T-helper 2 cell treated with Interferon-gamma antibody and Interleukin-4, amounts not matched to agents 5 μg/mL and 100 μg/mL, for 36 hours (primary cell): ENCODE measurements at places on chromosomes 1 and 21.

GRCh38 chr1:36389999-36390398 is 4.3 kb upstream of the STK40 start:
- DNase-seq, result no peak

GRCh38 chr1:29388170-29388569 is 151.8 kb downstream of the PTPRU start:
- DNase-seq, result no peak

GRCh38 chr21:16488042-16488441 is 758.3 kb downstream of the USP25 start:
- no peak for DNase-seq

GRCh38 chr1:160101037-160101716 is 2.8 kb upstream of the IGSF8 start:
- peak; percentile 47 for DNase-seq

- DNase-seq, result no peak
Measured at GRCh38 chr1:234721476-234722269, 111.7 kb upstream of the IRF2BP2 start.

DNA sequence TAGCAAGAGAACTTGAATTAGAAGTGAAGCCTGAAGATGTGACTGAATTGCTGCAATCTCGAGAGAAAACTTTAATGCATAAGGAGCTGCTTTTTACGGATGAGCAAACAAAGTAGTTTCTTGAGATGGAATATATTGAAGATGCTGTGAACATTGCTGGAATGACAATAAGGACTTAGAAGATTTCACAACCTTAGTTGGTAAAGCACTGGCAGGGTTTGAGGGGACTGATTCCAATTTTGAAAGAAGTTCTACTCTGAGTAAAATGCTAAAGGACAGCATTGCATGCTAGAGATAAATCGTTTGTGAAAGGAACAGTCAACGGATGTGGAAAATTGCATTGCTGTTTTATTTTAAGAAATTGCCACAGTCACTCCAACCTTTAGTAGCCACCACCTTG is 69.5 kb downstream of the GDAP2 start:
- no peak for DNase-seq

- DNase-seq, result no peak
Measured at GRCh38 chr1:161000736-161001480, 20.0 kb downstream of the F11R start.

DNA sequence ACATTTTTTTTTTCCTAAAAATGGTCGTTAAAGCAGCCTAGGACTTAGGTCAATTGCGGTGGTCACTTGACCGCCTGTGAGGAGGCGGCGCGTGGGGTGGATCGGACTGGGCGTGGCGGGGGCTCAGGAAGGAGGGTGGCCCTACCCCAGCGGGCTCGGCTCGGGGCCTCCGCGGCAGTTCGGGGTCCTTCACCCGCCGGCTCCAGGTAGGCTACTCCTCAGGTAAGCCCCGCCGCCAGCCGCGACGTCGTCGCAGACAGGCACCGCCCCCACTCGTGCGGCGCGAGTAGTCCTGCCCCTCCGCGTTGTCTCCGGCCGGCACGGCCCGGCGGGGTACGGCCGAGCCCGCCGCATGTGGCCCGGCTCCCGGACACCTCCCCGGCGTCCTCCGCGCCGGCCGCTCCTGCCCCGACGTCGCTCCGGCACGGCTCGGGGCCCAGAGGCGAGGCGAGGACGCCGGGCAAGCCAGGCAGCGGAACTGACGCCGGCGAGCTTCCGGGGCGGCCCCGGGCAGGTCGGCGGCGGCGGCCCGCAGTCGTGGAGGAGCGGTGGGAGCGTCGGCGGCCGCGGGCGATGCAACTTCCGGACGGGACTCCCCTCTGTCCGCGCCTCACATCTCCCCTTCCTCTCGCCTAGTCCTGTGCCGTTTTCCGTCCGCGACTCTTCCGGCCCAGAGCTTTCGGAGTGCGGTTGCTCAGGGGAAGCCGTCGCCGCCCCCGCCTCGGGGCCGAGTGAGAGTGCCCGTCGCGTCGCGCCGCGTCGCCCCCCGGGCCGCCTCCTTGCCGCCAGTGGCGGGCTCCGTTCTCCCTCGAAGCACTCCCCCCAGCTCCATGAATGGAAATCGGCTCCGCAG is at the start of gene AGO3:
Gene AGO3 (plus strand): TSS at position 513 of the 853 bp plus-strand sequence. CDS start 322 bp downstream, at position 835.
- peak; percentile 93 for DNase-seq

GRCh38 chr1:201710632-201711597 is 118.0 kb upstream of the IPO9 start:
- no peak for DNase-seq

GRCh38 chr1:35524106-35524505 is 33.1 kb downstream of the KIAA0319L start:
- no peak for DNase-seq

DNA sequence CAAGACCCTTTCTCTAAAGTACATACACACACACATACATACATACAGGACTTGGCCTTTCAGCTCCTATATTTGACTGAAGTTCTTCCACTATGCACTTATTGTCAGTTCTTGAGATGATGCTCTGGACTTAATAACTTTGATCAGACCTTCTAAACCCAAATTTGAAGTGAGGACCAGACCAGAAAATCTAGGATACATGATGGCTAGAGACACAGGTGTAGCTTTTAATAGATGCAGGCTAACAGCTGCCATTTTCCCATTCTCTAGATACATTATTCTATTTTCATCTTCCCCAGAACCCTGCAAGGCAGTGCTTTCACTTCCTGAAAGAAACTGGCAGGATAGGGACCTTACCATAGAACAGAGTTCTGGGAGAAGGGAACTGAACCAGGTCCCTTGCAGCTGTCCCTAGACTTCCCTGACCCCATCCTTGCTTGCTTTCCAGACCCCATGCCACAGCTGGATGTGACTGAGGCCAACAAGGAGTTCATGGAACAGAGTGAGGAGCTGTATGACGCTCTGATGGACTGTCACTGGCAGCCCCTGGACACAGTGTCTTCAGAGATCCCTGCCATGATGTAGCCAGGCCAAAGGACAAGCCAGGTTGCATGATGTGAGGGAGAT is 14.9 kb upstream of the RAB42 start:
- no peak for DNase-seq

- no peak for DNase-seq
Measured at GRCh38 chr1:183370399-183371058, 47.7 kb downstream of the NMNAT2 start.

GRCh38 chr1:177119311-177119710 is 45.2 kb downstream of the ASTN1 start:
- no peak for DNase-seq

- no peak for DNase-seq
Measured at GRCh38 chr1:14247666-14248065, 350.8 kb upstream of the KAZN start.

DNA sequence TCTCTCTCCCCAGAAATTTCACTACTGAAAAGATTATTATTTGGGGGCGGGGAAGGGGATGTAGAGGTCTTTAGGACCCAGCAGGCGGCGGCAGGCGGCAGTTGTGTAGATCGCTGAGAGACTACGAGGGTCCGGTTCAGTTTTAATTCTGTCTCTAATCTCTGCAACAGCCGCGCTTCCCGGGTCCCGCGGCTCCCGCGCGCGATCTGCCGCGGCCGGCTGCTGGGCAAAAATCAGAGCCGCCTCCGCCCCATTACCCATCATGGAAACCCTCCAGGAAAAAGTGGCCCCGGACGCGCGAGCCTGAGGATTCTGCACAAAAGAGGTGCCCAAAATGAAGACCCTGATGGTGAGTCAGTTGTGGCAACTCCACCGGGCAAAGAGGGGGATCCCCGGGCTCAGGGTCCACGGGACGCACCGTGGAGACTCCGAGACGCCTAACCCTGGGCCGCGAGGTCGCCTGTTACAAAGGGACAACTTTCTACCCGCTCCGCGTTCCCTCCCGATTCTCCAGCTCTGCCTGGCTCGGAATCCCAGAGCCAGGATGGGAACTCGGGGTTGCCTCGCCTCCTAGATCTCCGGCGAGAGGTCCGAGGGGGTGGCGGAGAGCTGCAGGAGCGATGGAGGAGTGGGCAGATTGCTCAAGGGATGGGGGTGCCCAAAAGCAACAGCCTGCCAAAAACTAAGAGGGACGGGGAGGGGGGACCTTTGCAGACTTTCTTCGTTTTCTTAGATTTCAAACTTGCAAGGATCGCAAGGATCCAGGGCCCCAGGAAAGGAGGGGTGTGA is at the start of gene ST6GALNAC5:
Gene ST6GALNAC5 (plus strand): TSS at position 139 of the 789 bp plus-strand sequence.
- DNase-seq, result no peak

GRCh38 chr1:208187499-208188041 is 56.6 kb downstream of the PLXNA2 start:
- no peak for DNase-seq

- DNase-seq, result no peak
Measured at GRCh38 chr1:89022167-89022959, at the start of gene GBP3. Gene GBP3, minus strand, starts transcription at chr1:89022866. Its CDS starts 2,145 bp downstream, at chr1:89020721.

GRCh38 chr1:236868625-236869467 is 73.8 kb downstream of the MTR start:
- peak; percentile 18 for DNase-seq
